NCI-H345 (cell line): ENCODE measurements at places on chromosomes 4 and X.

GRCh38 chr4:140790171-140790570 lies 34.0 kb upstream of the TBC1D9 start:
- no peak for DNase-seq

DNA sequence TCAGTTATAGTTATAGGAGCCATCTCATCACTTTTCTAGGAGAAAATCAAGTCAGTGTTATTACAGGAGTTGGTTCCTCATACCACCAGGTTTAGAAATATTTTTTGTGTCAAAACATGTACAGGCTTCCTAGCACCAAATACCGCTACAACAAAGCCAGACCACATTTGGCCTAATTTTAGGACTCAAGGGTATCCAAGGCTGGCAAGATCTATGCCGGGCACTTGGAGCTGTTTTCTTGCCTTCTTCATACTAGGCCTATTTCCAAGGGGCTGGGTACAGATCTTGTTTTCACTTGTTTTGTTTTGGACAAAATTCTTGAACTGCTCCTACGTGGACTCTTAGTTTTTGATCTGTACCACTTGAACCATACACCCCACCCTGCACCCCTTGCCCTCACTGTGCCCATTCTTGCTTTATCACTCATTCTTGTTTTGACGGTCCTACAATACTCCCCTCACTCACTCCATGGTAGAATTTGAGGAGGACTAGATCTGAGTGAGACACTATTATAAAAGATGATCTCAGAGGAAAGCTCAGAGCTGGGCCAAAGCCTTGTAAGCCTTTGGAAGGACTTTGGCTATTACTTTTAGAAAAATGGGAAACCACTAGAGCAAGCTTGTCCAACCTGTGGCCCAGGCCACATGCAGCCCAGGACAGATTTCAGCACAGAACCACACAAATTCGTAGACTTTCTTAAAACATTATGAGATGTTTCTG lies 17.7 kb upstream of the TMEM144 start:
- DNase-seq: no peak

DNA sequence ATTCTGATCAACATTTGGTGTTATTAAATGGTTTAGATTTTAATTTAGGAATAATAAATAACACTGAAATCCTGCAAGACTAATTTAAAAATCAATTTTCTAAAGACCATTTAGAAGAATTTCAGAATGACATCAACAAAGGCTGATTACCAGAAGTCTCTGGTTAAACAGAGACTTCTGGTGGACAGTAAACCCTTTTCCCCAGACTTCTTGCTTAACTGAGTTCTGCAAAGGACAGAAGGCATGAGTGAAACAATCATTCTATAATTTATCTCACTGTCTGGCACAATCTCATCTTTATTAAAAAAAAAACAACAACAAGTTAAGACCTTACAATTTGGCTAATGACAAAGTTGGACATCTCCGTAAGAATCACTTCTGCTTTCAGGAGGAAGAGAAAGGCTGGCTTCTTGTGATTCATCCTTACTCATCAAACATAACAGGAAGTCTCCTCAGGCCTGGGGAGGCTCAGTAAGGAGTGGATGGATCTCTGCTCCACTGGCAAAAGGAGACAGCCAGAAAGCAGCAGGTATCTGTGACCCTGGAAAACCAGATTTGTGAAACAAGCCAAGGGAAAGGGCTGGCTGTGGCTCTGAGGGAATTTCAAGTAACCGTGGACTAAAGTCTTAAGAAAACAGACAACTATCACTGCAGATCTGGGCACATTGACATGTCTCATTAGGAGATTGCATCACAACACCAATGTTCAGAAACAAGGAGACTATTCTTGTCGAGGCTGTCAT lies 908 bp upstream of the TLR6 start:
- DNase-seq: no peak

DNA sequence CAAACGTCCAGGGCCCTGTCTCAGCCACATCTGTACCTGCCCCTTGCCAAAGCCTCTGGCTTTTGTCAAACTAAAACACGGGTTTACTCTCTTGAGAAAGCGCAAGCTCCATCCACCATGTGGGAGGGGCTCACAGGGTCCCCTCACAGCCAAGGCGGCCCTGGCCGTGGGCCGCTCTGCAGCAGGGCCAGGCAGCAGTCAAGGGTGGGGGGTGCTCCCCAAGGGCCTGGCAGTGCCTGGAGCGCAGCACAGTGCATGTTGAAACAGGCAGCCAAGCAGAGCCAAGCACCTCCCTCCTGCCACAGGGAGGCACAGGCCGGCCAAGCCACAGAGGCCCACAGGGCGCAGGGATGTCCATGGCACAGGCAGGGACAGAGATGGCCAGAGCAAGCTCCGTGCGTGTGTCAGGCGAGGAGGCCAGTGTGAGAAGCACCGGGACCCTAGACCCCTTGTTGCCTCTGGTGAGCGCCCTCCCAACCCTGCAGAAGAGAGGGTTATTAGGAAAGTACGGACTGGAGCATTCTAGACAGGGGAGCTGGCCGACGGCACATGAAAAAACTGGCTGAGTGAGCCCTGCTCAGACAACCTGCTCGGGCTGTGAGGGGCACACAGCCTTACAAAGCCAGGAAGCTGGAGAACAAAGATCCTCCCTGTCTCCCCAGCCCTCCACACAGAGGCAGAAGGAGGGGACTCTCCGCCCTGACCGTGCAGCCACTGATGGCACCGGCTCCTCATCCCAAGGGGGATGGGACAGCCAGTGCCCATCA lies 39.0 kb downstream of the FAM53A start:
- DNase-seq: no peak

DNA sequence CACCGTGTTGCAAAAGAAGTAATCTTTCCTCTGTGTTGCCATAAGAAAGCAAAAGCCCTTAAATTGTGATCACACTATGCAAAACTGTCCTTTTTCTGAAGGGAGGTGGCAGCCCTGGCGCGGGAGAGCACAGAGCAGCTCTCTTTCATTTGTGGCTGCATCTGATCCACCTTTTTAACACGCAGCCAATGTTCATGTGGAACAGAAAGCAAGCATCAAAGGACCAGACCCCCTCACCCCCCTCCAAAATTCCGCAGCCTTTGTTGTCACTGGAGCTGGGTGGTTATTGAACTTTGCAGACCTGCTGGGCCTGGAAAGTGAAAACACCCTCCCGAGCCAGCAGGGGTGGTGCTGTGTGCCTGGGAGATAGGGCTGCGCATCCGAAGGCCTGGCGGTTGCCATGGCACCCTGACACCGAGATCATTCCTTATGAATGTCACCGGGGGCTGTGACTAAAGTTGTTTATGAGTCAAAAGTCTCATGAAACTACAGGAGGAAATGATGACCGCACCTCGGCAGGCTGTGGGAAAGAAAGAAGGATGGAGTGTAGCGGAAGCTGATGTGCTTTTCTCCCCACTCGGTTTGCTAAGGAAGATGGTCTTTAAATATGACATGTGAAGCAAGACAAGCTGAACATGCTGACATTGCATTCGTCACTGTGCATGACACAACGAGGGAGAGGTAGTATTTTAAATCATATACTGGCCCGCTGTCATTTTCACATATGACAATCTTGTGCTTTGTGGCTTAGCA lies 367.4 kb downstream of the UNC5C start:
- no peak for DNase-seq

DNA sequence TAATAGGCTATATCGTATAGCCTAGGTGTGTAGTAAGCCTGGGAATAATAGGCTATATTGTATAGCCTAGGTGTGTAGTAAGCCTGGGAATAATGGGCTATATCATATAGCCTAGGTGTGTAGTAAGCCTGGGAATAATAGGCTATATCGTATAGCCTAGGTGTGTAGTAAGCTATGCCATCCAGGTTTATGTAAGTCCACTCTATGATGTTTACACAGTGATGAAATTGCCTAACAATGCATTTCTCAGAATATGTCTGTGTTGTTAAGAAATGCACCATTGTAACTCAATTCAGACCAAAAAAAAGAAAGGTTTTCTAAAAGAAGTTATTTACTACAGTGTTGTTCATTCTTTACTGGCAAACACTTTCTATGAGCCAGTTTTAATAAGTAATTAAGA lies 1387.2 kb downstream of the STIM2 start:
- no peak for DNase-seq

DNA sequence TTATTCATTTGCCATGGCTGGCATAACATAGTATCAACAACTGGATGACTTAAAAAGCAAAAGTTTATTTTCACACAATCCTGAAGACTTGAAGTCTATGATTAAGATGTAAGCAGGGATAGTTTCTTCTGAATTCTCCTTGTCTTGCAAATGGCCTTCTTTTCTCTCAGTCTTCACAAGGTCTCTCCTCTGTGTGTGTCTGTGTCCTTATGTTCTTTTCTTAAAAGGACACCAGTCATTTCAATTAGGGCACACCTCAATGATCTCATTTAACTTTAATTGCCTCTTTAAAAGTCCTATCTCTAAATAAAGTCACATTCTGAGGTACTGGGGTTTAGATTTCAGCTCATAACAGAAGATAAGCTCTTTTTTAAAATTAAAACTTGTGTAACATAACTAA lies 399.7 kb downstream of the PABPC4L start:
- no peak for DNase-seq

DNA sequence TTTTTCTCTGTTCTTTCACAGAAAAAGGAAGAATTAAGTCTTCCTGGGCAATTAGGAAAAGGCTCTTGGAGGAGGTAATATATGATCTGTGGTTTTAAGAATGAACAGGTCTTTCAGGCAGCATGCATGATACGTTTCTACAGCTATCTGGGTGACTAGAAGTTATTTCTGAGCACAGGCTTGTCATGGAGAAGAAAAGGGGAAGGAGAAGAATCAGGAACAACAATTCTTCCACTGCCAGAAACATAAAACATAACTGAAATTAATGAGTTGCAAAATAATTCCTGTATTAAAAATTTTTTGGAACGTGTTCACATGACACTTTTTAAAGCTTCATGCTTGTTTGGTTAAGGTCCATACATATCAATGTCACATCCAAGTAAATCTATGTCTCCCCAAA lies 17.7 kb upstream of the STIM2 start:
- no peak for DNase-seq
